ENCODE measurements at places on chromosomes 11 and 22.

- no peak for DNase-seq
These were observed 82.4 kb upstream of the VPREB1 start for GRCh38 chr22:22161924-22162851.

DNA sequence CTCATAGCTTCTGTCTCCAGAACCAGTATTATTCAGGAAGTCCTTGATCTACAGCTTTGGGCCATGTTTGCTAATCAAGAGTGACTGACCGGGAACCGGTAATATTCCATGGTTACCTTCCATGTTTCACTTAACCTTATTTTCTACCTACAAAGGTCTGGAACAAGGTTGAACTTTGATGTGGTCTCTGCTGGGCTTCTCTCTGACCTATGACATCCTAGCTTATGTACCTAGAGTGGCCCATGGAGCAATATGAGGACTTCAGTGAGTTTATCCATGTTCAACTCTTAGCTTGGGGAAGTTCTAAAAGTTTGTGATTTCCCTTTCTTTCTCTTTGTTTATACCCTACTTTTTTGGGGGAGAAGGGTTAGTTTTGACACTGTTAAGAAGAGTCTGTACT lies 33.2 kb downstream of the CCDC90B start:
- DNase-seq: no peak

DNA sequence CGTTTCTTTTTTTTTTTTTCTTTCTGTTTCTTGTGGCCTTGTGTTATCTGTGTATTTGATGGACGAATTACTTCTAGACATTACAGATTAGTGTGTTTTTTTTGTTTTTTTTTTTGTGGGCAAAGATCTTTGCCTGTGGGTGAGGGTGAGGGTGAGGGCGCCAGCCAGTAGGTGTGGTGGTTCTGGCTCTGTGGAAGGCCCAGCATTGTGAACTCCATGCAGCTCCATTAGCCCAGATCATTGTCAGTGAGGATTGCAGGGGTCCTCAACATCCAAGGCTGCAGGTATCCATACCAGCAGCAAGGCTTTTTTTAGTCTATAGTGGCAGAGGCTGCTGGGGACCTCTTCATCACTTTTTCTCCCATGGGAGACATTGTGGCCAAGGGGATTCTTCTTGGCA lies 13.7 kb downstream of the BIRC2 start:
- no peak for DNase-seq

GRCh38 chr22:42949159-42949558 lies 65.8 kb downstream of the PACSIN2 start:
- no peak for DNase-seq
